ENCODE measurements at places on chromosomes 2 and 18. TPM values are rescaled to one million over a fixed set of nuclear protein-coding genes. Genes with fewer than 3 reads are reported as not detected.

DNA sequence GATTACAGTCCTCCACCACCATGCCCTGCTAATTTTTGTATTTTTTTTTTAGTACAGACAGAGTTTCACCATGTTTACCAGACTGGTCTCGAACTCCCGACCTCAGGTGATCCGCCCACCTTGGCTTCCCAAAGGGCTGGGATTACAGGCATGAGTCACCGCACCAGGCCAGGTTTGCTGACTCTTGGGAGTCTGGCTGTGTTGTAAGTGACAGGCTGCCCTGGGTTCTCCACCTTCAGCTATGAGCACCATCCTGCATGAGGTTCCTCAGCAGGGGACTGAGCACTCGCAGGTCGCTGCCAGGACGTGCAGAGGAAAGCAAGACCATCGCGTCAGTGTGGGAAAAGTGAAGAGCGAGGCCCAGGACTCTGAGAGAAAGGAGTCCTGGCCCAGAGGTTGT lies 112.6 kb upstream of the NDUFV2 start:
- DNase-seq = no peak

Gene SRD5A2
- total RNA-seq = 0.65 TPM

GRCh38 chr2:25521126-25521525 lies 152.3 kb downstream of the DTNB start:
- no peak for DNase-seq

DNA sequence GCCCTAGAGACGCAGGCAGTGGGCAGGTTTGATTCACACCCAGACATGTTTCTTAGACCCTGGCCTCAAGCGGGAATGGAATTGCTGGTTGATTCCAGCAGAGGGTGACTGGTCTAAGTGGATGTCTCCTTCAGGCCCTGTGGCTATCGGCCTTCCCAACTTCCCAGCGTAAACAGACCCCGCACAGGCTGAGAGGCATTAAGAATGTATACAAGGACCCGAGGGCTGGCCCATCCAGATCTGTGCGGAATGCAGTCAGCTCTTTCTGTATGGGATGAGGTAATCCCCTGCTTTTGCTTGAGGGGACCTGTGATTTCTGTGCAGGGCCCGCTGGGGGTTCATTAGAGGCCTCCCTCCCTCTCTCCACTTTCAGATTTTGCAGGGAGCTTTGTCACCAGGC lies 6.5 kb downstream of the ACKR3 start:
- DNase-seq = no peak
